Caco-2 (cell line): ENCODE measurements at places on chromosomes 5 and 9.

DNA sequence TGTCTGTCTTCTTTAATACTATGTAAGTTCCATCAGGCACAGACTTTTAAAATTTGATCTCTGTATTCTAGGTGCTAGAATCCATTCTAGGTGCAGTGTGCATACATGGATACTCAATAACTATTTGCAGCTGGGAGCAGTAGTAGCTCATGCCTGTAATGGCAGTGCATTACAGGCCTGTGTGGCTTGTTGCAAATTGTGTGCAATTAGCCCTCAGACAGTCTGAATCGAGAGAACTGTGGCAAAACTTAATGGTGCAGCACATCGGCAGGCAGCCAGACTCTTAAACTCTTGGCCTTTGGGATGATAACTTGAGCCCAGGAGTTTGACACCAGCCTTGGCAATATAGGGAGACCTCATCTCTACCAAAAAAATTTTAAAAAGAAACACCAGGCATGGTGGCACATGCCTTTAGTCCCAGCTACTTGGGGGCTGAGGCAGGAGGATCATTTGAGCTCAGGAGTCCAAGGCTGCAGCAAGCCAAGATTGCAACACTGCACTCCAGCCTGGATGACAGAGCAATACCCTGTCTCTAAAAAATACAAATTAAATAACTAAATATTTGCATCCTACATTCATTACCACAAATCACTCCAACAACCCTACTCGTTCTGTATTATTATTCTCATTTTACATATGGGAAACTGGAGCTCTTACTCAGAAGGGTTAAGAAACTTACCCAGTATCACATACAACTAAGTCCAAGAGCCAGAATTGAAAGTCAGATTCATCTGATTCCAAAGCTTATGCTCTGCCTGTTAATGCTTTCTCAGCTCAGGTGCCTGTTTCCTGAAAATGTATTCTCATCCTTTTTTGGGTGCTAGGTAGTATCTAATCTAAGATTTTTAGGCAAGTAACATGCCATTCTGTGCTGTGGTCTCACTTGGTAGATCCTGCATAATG, 30.1 kb downstream of the PRKACG start:
- no peak for DNase-seq

GRCh38 chr5:150174285-150174684, 7.7 kb downstream of the CDX1 start:
- DNase-seq: no peak

GRCh38 chr9:8088477-8088876, 288.9 kb upstream of the DMAC1 start:
- no peak for DNase-seq

- no peak for DNase-seq
These were observed 73.5 kb upstream of the MEGF10 start for GRCh38 chr5:127216898-127217675.

- no peak for DNase-seq
These were observed 58.7 kb upstream of the ZFR start for GRCh38 chr5:32503261-32503660.

DNA sequence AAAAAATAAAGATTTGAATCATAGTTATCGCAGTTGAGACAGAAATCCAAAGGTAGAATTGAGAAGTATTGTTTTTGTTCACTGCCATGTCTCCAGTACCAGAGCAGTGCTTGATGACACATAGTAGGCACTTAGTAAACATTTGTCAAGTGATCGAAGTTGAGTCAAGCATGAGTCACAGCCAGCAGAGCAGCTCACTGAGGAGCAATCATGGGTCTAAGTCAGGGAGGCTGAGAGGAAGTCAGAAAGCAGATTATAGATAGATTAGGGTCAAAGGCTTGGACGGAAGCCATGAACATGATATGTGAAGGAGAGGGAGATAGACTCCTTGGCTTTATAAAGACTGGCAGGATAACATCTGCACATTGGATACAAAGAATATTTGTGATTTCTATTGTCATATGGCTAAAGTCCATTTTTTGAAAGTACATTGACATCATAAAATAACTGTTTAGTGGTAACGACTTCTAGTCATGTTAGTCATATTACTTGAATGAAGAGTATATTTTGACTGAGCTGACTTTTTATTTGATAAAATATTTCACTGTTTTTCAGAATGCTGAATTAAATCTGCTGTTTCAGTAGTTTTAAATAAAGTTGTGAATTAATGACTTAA, 168.5 kb downstream of the RAB3C start:
- no peak for DNase-seq

DNA sequence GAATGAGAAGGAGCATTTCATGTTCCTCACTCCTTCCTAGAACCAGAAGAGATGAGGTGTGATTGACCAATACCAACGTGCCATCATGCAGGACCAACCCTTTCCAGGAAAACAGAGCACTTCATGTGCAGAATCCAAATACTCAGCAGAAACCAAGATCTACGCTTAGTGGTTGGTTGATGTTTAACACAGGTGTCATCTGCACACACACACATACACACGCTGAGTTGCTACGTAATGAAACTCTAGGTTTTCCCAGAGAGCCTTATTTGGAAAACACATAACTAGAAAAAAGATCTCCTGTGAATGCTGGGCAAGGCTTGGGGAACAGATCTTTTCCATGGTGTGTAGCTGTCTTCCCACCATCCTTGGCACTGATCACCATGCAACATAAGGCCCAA, 21.1 kb upstream of the ZNF622 start:
- DNase-seq: no peak

GRCh38 chr5:18745042-18745987, 1111.1 kb downstream of the TAF11L14 start:
- DNase-seq: no peak

GRCh38 chr9:16121601-16122286, 568.9 kb downstream of the CCDC171 start:
- DNase-seq: no peak

DNA sequence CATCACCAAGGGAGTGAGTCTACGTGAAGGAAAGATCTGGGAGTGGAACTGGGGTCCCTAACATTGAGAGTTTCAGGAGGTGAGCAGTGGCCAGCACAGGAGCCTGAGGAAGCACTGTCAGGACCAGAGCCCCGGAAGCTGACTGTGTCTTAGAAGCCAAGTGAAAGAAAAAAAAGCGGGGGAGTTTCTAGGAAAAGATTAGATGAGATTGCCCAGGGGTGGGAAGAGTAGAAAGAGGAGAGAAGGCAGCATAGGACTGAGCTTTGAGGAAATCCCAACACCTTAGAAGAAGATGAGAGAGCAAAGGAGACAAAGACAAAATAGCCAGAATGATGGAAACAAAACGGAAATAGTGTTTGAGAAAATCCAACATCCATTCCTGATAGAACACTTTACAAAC, 37.0 kb upstream of the LRRTM2 start:
- DNase-seq: no peak

DNA sequence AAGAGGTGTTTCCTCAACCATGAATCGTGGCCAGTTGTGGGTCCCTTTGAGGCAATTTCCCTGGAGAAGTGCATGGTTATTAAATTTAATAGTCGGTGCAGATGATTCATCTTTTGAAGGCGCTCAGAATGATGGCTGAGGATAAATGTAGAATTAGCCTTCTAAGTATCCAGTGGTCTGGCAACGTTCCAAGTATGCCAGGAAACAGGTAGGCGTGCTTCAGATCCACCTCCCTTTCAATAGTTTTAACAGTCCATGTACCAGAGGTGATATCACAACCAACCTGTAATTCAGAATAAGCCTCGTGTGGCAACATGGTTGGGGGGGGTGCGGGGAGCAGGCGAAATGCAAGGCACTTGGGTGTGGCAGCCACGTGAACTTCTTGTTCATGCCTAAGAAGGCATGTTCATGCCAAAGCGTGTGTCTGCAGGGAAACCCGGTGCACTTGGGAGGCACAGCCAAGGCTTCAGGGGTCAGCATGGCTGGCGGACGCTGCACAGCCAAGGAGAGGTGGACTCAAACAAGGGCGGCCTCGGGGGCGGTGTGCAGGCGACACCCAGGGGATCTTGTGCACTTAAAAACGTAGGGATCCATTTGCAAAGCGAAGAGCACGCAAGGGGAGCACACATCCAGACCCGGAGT, 5.2 kb upstream of the NKD2 start:
- no peak for DNase-seq

DNA sequence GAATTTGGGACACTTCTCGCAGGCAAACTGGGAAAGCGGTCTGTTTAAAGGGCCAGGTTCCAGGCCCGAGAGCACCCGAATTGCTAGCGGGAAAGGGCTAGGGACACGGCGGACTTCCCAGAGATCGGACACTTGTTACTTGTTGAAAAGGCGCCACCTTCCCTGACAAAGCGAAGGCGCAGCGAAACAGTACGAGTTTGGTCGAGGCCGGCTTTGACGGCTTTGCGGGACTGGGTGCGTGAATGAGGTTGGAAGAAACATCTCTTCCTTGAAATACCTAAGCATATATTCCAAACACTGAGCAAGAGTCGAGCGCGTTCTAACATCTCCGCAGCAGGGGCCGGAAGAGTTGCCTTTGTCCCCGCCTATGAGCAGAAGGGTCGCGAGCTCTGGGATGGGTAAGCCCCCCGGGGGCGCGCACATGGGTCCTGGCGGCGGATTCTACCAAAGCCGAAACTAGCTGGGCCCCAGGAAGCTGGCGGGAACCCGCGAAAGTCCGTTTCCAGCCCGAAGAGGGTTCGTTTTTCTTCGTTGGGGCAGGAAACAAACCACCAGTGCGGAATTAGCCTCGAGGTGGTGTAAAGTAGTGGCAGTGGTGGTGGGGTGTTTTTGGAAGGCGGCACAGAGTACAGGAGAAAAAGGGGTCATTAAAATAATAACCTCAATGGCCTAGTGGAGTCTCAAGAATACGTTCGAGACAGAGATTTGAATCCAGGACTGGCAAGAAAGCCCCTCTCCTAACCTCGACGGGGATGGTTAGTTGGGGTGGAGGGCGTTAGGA, 1.5 kb downstream of the GDNF start:
- no peak for DNase-seq

- no peak for DNase-seq
These were observed 136.9 kb downstream of the DIRAS2 start for GRCh38 chr9:90505695-90506094.

- no peak for DNase-seq
These were observed 3.2 kb upstream of the ANXA1 start for GRCh38 chr9:73148447-73148937.

DNA sequence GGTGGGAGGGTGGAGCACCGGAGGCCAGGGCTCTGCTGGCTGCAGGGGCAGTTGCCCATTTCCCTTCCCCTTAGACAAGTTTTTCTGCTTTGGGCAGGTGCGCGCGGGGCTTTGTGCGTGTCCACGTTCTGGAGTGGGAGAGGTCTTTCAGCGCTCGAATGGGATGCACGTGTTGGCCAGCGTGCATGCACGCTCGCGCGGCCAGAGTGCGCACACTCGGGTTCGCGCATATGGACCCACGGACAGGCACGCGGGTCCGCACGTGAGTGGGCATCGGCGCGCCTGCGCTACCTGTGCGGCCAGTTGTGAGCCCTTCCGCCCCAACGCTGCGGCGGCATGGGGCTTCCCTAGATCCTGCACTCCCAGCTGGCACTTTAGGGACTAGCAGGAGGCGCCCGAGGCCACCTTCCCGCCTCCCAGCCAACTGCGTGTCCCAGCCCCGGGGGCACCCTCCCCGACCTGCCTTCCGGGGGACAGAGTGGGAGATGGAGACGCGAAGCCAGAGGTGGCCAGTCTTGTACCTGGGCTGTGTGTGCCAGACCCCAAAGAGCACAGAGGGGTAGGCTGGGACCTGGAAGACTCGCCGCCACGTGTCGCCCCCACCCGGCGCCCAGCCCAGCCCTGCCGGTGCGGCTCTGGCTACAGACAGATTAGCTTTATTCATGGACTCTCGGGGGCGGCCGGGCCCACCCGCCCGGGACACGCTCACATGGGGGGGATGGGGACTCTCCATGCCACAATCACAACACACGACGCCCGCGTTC, 9.8 kb upstream of the GPRIN1 start:
- no peak for DNase-seq

- no peak for DNase-seq
These were observed 21.5 kb upstream of the ASS1 start for GRCh38 chr9:130423272-130423671.

DNA sequence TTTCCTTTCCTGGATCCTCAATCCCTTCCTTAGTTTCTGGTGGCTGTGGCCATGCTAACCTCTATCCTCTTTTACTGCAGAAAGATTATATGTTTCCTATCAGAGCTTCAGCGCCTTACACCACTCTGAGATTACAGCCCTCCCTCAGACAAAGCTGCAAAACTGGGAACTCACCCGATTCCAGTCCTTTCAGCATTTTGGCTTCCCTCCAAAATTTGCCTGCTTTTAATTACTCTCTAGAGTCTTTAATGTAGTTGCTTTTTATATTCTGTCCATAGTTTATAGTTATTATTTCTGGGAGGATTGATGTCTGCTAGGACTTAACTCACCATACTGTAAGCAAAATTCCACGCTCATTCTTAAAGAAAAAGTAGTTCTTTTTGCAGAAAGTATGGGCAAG, 110.2 kb downstream of the NSG2 start:
- DNase-seq: no peak
